ENCODE measurements at places on chromosomes 3 and 15.

- peak; percentile 39 for DNase-seq
Observed at GRCh38 chr15:57591822-57592367, at the start of gene MYZAP. TSS of gene MYZAP (plus strand) at chr15:57591904. CDS start at chr15:57592035, 131 bp downstream.

DNA sequence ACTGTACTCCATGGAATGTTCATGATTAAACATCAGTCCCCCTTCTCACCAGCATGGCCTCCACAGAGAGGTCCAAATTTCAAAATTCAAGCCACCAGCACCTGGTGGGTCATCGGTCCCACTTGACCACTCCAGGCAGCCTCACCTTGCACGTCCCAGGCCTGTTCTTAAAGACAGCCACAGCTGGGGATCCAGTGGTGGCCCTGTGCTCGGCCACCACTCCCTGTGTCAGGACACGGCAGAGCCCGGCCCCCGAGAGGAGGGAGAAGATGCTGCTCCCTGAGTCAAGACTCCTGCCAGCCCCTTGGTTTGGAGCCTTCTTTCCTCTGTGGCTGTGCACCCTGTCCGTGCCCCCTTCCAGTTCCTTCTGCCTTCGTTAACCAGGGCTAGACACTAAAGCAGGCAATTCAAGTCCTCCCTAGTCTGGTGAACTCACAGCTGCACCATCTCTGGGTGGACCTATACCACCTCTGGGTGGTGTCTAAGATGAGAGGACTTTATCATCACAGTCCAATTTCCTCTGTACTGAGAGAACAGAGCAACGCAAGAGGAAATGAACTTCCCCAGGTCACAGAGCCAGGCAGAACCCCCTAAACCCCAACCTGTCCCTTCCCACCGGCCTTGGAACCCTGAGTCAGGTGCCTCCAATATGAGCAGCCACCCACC is 97.1 kb downstream of the MEGF11 start:
- no peak for DNase-seq

DNA sequence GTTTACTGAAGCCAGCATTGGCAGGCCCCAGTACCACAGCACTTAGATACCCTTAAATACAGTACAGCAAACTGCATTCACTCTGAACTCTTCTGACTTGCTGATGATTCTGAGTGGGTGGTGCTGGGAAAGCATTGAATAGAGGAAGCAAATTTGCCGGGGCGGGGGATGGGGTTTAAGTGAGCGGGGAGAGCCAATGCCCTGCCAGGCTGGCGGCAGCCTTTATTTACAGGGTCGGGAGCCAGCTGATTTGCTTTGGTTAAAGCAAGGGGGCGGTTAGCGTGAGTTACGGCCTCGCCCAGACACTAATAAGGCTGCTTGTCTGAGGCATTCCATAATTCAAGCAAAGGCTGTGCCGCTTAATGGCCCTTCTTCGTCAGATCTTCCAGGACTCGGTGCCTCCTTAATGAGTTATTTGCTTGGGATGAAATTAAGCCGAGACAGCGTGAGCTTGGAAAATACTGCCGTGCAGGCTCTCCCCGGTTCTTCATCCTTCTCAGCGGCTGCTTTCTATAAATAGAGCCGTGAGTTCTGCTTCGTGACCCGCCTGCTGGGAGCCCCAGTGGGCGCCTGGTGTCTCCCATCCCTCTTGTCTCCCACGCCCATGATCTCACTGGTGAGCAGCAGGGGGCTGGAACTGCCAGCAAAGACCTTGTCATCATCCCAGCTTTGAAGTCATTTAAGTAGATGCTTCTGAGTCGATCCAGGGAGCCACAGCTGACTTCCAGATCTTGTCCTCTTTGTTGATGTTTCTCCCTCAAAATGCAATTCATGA is 25.8 kb downstream of the SPSB4 start:
- DNase-seq = peak; percentile 14

DNA sequence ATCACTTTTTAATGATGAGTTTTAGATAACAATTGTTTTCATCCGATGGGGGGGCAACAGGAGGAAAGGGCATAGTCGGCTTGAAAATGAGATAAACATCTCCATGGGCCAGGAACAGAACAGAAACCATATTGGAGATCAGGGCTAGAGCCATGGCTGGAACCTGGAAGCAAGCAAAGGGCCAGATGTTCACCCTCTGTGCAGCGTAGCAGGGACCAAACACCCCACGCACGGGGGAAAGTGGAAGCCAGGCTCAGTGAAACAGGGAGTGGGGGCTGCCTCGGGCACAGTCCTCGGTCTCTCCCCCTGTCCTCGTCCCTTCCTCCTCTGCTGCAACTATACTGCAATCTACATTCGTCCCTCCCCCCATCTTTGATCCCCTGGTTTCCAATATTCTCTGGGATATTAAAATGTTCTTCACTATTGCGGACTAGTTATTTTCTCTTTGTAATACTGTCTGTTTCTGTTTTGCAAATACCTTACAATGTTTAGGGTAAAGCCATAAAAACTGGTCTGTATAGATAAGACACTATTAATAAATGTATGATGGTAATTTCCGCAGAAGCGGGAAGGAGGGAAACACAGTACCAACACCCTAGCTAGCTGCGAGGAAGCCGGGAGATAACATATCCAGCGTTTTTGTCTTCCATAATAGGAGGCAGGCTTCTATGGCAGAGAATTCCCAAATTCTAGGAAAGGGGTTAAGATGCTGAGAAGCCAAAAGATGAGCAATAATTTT is 121.5 kb downstream of the XXYLT1 start:
- DNase-seq = no peak

DNA sequence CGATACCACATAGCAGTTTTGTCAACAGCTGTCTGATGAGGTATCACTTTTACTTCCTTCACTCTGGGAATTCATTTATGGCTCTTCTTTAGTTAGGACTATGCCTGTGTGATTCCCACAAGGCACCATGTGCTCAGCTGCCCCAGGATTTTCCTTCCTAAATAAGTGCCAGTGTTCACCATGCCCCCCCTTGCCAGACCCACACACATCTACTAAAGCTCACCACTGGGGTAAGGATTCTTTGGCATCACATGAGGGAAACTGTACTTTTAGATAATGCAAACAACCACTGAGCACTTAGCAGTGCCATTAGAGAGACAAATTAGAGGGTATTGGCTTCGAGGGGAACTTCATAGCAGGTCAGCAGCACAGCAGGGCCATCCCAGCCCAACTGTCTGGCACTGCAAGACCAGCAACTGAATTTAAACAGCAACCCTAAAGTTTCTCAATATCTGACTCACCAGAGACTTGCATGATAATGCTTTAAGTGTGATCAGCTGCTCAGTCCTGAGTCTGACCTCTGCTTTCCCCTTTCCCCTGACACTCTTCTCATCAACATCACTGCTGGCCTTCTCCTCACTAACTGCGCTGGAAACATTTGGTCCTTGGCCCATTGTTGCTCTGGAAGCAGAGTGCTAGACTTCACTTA is 114.3 kb downstream of the STAC start:
- DNase-seq = no peak

DNA sequence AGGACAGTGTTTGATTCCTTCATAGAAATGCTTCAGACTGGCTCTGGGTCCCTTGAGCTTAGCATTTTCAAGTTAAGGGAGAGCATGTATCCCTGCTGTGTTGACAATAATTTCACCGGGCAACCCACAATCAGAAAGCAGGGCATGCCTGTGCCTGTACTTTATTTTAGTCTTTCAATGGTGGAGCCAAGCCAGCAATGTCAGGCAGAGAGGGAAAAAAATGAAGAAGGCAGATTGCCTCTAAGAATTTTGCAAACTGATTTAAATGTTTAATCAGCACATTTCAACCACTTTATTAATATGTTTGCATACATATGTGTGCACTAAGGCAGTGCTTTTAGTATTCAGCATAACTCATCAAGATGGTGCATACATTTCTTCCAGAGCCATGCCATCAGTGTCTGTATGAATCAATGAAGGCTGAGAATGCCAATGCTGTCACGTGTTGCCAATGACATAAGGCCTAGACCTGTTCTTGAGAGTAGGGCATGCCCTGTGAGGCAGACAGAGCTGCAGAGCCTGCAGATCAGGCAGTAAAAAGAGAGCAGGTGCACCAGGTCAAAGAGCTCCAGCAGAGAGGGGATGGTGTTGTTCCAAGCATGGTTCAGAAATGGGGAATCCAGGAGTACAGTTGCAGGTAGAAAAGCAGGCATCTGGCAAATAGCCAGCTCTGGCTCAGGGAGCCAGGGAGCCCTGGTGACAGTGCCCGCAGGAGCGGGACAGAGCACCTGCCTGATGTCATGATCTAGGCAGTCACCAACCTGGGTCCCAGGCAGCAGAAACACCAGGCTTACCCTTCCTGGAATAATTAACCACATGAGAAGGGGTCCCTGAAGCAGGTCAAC is 508.5 kb downstream of the GABRG3 start:
- DNase-seq = no peak

- no peak for DNase-seq
Observed at GRCh38 chr3:38493031-38493430, 3.1 kb upstream of the EXOG start.

Measured in stimulated activated CD4-positive, alpha-beta T cell treated with anti-CD3 and anti-CD28 coated beads, Interleukin-1b, Interleukin-23, amount 100 ng/mL, for 48 hours (primary cell).